ENCODE measurements at places on chromosomes 11 and 22.

DNA sequence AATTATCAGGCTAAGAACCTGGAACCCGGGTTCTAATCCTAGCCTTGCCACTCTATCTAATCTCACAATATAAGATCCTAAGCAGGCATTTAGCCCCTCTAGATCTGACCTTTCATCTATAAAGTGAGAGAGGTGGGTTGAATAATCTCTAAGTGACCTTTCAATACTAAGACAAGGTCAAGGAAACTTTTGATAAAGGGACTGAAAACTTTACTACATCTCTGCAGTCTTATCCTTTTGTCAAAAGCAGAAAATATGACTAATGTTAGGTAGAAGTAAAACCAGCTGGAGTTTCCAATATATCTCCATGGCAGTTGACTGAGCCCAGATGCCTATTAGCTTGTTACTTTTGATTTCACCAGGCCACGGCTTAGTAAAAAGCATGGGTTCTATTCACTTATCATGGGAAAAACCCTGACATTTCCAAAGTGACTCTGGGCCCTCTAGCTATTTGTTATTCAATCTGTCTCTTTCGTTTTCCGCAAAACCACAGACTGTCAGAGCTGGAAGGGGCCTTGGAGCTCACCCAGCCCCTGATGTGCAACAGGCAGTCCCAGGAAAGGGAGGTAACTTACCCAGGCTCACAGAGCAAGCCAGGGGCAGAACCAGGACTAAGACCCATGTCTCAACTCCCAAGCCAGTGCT is 75.8 kb downstream of the RAB30 start:
- no peak for DNase-seq

DNA sequence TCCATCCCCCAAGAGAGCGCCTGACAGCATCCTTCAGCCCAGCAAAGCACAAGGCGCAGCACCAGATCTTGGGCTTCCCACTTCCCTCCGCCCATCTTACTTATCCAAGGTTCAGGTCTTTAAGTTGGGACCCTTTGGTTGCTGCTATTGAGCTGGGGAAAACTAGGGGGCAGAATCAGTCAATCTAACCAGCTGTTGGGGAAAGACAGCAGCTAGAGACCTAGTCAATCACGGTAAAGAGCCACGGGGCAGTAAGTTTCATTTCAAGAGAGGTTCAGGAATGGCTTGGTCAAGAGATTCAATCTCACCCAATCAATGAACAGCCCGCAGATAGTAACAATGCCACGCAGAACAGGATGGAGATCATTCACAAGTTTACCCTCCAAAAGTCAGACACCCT is 1.7 kb downstream of the ABTB2 start:
- DNase-seq = no peak

DNA sequence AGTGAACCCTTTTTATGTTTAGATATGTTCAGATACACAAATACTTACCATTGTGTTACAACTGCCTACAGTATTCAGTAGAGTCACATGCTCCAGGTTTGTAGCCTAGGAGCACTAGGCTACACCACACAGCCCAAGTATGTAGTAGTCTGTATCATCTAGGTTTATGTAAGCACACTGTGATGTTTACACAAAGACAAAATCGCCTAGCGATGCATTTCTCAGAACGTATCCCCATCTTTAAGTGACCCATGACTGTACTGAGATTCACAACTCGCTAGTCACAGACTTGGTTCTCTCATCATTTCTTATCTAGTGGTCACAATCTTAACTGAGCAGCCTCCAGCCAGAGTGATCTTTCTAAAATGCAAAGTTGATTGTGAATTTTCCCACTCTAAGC is 119.2 kb downstream of the RASSF10 start:
- DNase-seq = no peak

GRCh38 chr11:11589437-11589836 is 32.4 kb downstream of the GALNT18 start:
- DNase-seq = no peak

DNA sequence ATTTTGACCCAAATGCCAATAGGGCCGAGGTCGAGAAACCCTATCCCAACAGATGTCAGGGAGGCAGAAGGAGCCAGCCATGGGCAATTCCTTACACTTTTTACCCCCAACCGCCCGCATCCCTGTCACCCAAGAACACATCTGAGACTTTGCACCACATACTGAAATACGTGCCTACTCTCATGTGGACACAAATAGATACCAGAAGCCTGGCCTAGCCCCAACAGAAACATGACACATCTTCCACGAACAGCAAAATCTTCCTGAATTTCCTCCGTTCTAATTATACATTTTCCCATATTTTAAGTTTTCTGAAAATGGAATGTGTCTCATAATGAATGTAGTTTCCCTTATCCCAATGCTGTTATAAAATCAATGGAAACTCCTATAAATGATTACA is 64.7 kb downstream of the SLC1A2 start:
- no peak for DNase-seq

GRCh38 chr22:27637604-27638003 is 164.0 kb downstream of the MN1 start:
- no peak for DNase-seq

GRCh38 chr11:69644071-69644961 is 3.4 kb downstream of the CCND1 start:
- no peak for DNase-seq

DNA sequence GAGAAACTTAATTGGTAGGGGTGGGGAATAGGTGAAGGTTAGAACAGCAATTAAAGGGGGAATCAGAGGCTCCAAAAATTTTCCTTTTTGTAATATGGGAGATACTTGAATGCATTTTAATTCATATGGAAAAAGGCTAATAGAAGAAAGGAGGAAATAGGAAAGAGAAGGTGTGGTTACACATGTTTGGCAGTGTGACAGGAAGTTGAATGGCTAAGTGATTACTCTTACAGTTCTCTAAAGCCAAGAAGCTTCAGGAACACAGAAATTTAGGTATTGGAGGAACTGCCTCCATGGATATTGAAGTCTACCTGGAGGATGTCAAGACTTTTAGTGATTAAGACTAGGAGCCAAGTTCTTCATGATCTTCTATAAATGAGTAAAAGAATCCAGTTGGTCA is 6.3 kb downstream of the NXPE2 start:
- DNase-seq = no peak

DNA sequence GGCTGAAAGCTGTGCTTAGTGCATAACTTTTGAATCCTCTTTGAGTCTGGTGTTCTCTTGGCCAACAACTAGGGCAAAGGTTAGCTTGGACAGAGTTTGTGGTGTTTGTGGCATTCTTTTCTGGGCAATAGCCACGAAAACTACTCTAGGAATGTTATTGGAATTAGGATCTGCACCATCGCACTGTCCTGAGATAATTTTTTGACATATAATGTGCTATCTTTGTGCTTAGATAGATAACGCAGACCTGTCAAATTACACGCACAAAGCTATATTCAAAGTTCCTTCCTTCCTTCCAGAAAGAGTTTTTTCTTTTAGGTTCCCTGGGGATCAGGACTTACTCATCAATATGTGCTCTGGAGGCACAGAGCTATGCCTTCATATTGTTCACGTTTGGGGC is 166.8 kb upstream of the MTMR2 start:
- DNase-seq = no peak

- no peak for DNase-seq
These were observed 186.8 kb downstream of the FAM181B start for GRCh38 chr11:82546661-82547557.

GRCh38 chr11:108608548-108608947 is 15.0 kb upstream of the EXPH5 start:
- no peak for DNase-seq

DNA sequence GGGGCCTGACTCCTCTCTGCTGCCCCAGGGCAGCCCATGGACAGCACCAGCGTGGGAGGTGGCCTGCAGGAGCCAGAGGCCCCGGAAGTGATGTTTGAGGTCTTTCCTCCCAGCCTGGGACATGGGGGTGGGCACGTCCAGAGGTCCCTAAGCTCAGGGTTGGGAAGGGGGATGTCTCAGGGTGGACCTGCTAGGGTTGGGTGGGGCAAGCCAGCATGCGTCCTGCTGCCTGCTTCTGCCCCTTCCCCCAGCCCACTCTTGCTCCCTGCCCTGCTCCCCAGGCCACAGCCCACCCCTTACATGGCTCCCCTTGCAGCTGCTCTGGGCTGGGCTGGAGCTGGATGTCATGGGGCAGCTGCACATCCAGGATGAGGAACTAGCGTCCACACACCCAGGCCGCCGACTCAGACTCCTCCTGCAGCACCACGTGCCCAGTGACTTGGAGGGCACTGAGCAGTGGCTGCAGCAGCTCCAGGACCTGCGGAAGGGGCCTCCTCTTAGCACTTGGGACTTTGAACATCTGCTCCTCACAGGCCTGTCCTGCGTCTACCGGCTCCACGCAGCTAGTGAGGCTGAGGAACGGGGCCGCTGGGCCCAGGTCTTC is 1.3 kb downstream of the FAM180B start:
- DNase-seq = no peak

GRCh38 chr11:106381895-106382294 is 304.4 kb downstream of the AASDHPPT start:
- DNase-seq = no peak

DNA sequence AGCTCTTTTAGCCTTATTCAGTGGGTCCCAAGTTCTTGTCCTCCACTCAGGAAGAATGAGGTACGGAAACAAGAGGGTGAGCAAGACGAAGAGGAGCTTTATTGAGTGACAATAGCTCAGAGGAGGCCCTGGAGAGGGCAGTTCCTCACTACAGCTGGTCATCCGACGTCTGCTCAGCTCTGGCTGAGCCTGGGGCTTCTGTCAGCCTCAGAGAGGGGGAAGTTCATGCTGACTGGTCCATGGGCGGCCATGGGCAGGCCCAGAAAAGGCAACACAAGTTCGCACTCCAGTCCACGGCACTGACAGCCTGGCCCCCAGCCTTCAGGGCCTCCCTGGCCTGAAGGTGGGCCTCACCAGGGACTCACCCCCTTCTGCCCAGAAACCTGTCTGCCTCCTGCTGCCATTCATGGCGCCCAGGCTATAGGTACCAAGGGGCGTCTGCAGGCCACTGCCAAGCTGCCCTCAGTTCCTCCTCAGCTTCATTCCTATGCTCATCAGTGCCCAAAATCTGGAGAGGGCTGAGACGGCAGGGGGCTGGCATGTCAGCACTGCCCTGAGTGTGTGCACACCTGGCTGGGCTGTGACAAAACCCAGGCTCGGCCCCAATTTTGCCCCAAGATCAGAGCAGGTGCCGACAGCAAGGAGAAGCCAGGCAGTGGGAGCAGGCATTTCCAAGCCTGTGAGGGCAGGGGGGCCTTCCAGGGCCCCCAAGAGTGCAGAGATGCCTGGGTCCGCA is 21.7 kb upstream of the KIAA0930 start:
- no peak for DNase-seq

- no peak for DNase-seq
These were observed 54.7 kb downstream of the SMIM38 start for GRCh38 chr11:69210310-69211035.

DNA sequence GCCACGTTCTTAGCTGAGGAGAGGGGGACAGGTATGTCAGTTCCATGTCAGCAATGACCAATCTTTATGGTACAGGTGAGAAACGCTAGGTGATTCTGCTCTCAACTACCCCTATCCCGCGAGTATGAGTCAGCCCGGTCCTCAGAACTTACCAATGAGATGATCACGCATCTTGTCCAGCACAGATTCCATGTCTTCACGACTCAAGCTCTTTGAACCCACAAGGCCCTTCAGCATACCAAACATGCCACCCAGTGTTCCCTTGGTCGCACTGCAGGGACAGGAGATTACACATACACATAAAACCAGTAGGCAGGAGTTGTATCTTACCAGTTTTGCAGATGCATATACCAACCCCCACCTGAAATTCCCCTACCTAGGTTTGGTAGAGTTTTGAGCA is 2.9 kb downstream of the SRPRA start:
- no peak for DNase-seq

DNA sequence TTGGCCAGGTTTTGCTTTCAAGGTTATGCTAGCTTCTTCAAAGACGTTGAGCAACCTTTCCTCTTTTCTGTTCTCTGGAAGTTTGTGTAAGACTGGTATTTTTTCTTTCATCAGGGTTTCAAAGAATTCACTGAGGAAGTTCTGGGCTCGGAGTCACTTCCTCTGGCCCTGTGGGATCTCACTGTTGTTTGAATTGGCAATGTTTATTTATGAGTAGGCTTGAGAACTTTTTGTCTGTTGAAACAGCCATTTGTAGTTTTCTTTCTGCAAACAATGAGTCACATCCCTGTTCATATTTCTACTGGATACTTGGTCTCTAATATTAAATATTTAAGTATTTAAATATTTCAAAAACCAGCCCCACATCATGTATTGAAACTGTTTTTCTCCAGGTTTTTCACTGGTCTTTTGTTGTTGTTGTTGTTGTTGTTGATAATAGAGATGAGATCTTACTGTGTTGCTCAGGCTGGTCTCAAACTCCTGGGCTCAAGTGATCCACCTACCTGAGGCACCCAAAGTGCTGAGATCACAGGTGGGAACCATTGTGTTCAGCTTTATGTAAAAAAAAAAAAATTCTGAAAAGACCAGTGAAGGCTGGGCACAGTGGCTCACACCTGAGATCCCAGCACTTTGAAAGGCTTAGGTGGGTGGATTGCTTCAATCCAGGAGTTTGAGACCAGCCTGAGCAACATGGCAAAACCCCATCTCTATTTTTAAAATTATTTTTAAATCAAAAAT is 26.9 kb downstream of the SUSD2 start:
- no peak for DNase-seq

DNA sequence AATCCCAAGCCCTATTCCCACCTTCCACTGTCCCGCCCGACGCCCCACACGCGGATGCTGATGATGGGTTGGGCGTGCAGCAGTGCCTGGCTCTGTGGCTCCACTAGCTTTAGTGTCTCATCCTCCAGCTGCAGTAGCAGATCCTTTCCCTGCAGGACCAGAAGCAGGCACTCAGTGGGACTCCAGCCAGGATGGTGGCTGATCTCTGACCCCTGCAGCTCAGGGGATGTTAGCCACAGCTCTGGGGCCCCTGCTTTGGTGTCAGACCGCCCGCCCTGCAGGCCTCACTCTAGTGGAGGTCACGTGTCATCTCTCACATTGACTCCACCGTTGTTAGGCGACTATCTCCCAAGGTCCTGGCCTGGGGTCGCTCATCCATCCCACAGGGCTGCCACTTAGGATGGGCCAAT is 11.8 kb downstream of the SMPD1 start:
- DNase-seq = no peak

GRCh38 chr11:29312812-29313211 is 704.0 kb downstream of the KCNA4 start:
- DNase-seq = no peak

GRCh38 chr22:46339956-46340355 is 4.4 kb downstream of the TRMU start:
- DNase-seq = no peak

DNA sequence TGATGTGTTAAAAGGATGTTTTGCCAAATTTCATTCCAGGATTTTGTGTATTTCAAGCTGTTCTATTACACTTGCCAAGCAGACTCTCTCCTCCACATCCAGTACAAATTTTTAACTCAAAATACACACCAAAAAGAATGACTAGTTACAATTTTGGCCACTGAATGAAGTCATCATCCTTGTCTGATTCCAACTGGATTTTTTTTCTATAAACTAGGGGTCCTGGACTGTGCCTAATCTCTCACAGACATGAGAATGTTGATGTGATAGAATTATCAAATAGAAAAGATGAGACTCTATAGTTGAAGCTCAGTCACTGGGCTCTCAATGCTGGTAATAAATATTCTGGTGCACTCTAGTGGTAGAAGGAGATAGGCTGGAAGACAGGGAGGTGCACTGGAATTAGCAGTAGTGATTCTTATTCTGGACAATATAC is 85.8 kb downstream of the FANCF start:
- no peak for DNase-seq
